ENCODE measurements at places on chromosomes 2 and 18.

GRCh38 chr2:168064011-168064998 lies 183.1 kb downstream of the STK39 start:
- DNase-seq = no peak

GRCh38 chr18:63290821-63291200 lies 28.8 kb downstream of the BCL2 start:
- DNase-seq = no peak

GRCh38 chr2:54550547-54550946 lies 94.4 kb downstream of the SPTBN1 start:
- no peak for DNase-seq

DNA sequence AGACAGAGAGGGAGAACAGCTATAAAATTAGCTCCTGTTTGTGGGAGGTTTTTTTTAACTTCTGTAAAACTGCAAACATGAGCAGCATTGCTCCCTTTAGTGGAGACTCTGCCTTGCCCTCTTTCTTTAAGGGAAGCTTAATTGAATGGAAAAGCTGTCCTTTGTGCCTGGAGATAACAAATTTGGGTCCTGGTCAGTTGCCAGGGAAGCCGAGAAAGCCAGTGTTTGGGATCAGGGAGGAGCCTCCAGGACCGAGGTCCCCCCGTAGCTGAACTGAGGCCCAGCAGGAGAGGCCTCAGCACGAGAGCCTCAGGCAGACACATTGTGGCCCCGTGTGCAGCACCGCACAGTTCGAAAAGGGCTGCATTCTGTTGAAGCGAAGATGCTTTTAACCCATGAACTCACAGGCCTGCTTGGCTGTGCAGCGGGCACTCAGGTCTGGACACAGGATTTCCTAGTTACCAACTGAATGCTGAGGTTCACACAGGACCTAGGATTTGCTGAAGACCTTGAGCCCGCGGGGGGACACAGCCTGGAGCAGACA lies 369.7 kb downstream of the DCDC2C start:
- no peak for DNase-seq

GRCh38 chr2:180678625-180678972 lies 301.8 kb upstream of the UBE2E3 start:
- DNase-seq = no peak

DNA sequence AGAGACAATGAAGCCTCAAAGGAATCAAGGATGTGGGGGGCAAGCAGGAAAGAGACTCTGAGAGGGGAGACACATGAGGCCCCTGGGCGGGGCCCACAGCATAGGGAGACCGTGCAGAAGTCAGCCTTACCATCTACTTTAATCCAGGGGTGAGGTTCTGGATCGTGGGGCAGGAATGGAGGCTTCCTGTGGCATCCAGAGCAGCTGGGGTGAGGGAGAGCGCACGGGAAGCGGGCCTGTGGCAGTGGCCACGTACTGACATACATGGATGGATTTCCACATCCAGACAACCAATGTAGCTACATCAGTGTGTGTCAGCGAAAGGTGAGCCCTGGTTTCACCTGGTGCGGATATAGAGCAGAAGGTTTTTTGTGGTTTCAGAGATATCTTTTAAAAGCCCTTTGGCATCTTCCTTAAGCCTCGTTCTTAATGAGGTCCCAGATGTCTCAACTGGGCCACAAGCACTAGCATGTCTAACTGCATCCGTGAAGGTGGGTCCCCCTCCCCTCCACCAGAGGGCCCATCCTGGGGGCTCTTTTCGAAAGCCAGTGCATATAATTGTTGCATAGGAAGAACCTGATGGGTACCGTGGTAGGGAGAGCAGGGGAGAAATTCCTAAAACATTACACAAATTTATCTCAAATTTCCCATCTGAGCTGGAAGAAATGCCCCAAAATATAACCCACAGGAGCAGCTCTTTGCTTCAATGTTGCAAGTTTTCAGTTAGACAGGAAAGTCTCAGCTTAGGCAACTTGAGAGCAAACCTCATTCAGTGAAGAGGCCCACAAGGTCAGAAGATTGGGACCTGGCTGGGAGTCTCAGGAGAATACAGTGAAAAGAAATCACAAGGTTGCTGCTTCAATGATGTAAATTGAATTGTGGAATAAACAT lies 90.9 kb downstream of the SP3 start:
- no peak for DNase-seq

DNA sequence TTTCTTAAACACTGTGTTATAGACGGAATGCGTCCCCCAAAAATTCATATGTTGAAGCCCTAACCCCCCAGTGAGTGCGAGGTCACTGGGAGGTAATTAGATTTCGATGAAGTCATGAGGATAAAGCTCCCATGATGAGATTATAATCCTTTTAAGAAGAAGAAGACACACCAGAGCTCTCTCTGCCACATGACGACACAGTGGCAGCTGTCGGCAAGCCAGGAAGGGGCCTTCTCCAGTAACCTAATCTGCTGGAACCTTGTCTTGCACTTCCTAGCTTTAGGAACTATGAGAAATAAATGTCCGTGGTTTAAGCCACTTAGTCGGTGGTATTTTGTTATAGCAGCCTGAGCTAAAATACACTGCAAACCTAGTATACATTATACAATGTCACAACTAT lies 12.3 kb downstream of the TMEM237 start:
- DNase-seq = no peak

Data from NCI-H187 treated with DMSO at 0.1 percent for 48 hours (cell line).